ENCODE measurements at places on chromosomes 4 and X.
A peak's percentile ranks its signal among the peaks of the same experiment; 100 is the strongest.

DNA sequence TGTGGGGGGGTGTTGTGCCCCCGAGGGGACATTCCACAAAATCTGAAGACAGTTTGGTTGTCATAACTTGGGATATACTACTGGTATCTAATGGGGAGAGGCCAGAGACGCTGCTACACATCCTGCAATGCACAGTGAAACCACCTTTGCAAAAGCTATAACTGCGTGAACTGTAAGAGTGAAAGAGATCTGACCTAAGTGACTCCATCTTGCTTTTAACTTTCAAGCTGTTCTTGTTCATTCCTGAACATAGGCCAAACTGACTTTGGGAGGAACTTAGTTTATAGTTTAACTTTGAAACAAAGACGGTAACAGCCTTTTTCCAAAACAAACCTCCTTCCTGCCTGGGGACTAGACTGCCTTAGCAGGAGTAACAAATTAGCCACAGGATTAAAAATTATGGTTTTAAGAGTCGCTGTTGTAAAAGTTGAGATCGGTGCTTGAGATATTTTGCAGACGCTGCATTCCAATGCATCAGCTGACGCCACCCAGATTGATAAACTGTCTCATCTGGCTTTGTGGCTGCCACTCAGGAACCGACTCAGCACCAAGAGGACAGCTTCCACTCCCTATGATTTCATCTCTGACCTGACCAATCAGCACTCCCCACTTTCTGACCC, 70.9 kb downstream of the ATXN3L start:
- DNase-seq, result no peak

- no peak for DNase-seq
Measured at GRCh38 chrX:17977696-17978095, 116.6 kb upstream of the RAI2 start.

- no peak for DNase-seq
Measured at GRCh38 chr4:23305026-23305425, 584.8 kb downstream of the PPARGC1A start.

GRCh38 chrX:102515975-102516941, at the start of gene TMSB15A:
Gene TMSB15A (minus strand): TSS chrX:102516739.
- DNase-seq, result peak; percentile 32
